Stimulated activated CD8-positive, alpha-beta memory T cell treated with anti-CD3 and anti-CD28 coated beads, Interleukin-7, amount 100 ng/mL, for 24 hours (primary cell): ENCODE measurements at places on chromosomes 1 and 21.

DNA sequence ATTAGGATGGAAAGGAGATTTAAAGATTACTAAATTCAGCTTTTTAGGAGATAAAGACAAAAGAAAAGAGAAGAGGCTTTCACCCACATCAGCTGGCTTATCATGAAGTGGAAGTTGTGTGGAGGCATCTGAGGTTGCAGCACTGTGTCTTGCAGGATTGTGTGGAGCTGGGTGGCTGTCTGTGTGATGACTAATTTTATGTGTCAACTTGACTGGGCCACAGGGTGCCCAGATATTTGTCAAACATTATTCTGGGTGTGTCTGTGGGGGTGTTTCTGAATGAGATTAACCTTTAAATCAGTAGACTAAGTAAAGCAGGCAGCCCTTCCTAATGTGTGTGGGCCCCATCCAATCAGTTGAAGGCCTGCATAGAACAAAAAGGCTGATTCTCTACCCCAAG is 3.9 kb downstream of the KCNA10 start:
- DNase-seq: no peak

GRCh38 chr1:166920561-166921475 is 44.8 kb upstream of the TADA1 start:
- no peak for DNase-seq

- no peak for DNase-seq
Measured at GRCh38 chr1:210330279-210330866, 1.7 kb downstream of the HHAT start.

DNA sequence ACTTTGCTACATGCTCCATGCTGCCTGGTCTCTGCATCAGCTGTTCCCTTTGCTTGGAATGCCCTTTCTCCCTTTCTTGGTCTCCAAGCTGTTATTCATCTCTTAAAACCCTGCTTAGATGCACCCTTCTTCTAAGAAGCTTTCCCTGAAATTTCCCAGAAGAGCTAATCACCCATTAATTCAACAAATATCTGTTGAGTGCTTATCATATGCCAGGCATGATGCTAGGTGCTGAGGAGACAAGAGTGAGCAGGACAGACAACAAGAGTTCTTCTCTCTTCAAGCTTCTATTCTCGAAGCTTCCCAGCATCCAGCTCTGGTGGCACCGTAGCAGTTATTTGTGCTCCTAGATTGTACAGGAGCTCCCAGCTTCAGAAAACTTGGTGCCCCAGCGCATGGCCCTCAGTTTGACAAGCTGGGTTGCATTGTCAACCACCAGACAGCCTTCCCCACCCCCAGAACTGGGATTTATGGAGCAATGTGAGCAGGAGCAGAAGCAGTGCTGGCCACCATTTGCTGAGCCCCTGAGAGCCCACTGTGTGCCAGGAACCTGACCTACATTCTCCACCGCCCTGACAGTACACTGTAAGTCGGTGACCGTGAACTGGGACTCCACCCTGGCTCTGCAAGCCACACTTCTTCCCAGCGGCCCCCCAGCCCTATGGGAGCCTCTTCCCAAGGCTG is 68.0 kb upstream of the ACOT11 start:
- no peak for DNase-seq

- no peak for DNase-seq
Measured at GRCh38 chr1:77605246-77606026, 77.0 kb downstream of the ZZZ3 start.

GRCh38 chr1:244044423-244044822 is 6.7 kb upstream of the ZBTB18 start:
- DNase-seq: no peak

GRCh38 chr1:93864175-93864574 is 14.8 kb downstream of the DNTTIP2 start:
- DNase-seq: no peak
